Ureter (tissue), 1 donor: ENCODE measurements at places on chromosomes 3 and 15. TPM values are rescaled to one million over a fixed set of nuclear protein-coding genes. Genes with fewer than 3 reads are reported as not detected.
A peak's percentile ranks its signal among the peaks of the same experiment; 100 is the strongest.

The NLGN1 gene
- total RNA-seq, result 10.6 TPM

DNA sequence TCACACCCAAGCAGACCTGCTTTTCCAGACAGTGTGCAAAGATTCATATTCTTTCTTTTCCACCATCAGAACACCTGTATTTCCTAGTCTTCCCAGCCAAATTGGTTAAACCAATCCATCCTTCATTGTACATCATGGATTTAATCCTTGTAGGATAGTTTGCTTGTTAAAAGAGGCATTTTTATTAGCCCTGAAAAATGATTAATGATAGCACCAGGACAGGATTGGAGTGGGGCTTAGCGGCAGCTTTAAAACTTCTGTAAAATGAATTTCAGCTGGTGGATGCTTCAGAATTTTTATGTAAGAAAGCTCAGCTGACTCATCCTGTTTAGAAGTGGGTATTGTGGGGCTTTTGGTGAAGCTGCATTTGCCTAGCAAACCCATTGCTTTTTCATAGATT is 36.1 kb upstream of the ARHGEF26 start:
- DNase-seq, result no peak

The KBTBD8 gene
- 4.3 TPM for total RNA-seq

DNA sequence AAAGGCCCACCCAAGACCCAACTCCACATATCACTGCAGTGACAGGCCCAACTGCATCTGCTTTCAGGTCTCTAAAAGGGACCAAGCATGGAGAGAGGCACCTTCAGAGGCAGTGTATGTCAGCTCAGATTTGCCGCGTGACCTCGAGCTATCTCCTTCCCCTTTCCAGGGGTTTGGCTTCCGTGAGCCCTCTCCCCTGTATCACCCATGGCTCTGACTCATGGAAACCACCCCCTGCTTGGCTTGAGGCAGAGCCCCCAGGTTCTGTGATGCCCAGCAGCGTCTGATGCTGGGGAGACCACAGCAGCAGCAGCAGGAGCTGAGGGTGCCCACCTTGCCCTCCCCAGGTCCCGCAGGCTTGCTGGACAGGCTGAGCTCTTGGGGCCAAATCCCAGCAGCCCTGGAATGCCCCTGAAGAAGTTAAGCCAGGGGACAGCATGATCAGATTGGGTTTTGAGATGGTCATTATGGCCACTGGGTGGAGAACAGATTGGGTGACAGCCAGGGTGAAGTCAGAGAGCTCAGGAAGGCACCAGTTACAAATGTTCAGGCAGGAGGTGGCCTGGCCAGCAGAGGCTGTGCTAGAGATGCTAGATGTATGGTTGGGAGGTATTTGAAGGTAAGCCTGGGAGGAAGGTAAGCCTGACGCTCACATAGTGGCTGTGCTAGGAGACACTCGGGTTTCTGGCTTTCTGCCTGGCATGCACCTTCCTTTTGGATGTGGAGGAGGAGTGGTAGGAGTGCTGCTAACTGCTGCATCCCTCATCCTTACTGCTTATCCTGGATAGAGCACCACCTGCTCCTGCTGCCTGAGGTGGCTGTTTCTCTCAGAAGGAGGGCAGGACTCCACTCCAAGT is 42.9 kb downstream of the FGD5 start:
- DNase-seq, result no peak

- no peak for DNase-seq
Observed at GRCh38 chr3:50491023-50491422, 12.4 kb downstream of the CACNA2D2 start.

- DNase-seq, result no peak
Observed at GRCh38 chr15:45795440-45796069, 160.7 kb downstream of the SQOR start.

- DNase-seq, result no peak
Observed at GRCh38 chr3:30943206-30943605, 48.7 kb upstream of the GADL1 start.

GRCh38 chr3:24523988-24524727 is 29.5 kb upstream of the THRB start:
- DNase-seq, result no peak

GRCh38 chr15:95019907-95020306 is 788.5 kb downstream of the MCTP2 start:
- no peak for DNase-seq

GRCh38 chr3:142663865-142664264 is 60.0 kb upstream of the TRPC1 start:
- DNase-seq, result no peak

The SNTN gene
- total RNA-seq, result not detected

GRCh38 chr3:120344349-120344748 is 4.8 kb downstream of the LRRC58 start:
- DNase-seq, result no peak

GRCh38 chr15:90189781-90190467 is 11.2 kb upstream of the SEMA4B start:
- no peak for DNase-seq

The HGD gene
- total RNA-seq, result 0.36 TPM

DNA sequence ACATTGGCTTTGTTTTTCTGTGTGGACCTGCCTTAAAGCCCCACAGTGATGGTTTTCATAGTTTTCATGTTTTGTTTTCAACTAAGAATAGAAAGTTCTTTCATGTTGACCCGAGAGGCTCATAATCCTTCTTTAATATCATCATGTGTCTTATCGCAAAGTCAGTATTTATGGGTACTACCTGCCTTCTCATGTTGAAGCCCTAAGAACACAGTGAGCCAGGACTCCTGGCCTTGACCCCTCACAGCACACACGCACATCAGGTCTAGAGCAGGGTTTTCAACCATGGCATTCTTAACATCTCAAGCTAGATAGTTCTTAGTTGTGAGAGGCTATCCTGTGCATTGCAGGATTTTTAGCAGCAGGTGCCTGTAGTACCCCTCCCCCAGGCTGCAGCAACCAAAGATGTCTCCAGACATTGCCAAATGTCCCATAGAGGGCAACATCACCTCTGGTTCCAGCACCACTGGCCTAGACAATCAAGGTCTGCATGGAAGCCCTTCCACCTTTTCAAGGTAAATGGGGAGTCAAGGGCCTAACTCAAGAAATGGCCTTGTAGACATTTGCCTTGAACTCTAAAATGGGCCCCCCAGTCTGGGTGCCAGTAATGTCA is 118.3 kb downstream of the MTHFS start:
- no peak for DNase-seq

DNA sequence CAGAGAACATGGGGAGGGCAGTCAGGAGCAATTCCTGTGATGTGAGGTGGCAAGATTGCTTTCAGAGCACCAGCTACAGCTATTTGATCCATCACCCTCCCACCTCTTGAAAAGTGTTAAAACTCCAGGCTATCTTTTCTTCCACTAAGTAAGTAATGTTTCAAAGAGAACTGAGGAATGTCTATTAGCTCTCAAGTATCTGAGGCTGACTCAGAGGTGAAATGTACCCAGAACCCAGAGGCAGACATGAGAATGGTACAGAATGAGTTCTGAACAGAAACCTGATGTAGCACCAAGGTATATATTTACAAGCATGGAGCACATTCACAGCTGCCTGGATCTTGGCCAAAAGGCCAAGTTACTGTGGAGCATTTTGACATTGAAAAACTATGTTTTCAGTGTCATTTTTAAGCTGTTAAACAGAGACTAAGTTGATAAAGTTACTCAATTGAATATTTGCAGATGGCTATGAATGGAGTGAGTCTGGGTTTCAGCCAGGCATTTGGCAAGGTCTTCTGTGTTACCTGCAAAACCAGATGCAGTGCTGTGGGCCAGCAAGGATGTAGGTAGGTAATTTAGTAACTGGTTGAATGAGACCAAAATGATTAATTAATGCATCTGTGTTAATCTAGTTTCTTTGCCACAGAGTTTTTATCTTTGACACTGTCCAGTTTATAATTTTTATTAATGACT is 227.7 kb upstream of the CD96 start:
- no peak for DNase-seq

DNA sequence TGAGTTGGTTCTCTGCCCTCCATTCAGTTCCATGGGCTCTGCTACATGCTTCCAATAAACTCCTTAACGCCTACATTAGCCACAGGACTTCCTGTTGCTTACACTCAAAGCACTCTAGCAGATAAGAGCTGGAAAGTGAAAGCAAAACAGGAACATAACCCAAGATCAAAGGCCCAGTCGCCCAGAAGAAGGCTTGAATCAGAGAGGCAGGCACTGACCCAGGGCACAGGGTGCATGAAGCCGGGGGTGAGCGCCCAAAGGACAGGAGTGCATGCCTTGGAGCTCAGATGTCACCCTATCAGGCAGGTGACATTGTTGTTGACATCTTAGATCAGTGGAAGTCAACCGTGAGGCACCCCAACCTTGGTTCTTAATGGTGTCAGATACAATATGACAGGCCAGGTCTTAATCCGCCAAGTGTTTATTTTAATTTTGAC is 235.1 kb downstream of the UACA start:
- DNase-seq, result peak; percentile 41

The POC1A gene
- total RNA-seq, result 3.6 TPM

The PFN2 gene
- 169 TPM for total RNA-seq

The HES1 gene
- 230 TPM for total RNA-seq

GRCh38 chr15:31325595-31326155 is 960 bp upstream of the KLF13 start:
- DNase-seq, result peak; percentile 84

DNA sequence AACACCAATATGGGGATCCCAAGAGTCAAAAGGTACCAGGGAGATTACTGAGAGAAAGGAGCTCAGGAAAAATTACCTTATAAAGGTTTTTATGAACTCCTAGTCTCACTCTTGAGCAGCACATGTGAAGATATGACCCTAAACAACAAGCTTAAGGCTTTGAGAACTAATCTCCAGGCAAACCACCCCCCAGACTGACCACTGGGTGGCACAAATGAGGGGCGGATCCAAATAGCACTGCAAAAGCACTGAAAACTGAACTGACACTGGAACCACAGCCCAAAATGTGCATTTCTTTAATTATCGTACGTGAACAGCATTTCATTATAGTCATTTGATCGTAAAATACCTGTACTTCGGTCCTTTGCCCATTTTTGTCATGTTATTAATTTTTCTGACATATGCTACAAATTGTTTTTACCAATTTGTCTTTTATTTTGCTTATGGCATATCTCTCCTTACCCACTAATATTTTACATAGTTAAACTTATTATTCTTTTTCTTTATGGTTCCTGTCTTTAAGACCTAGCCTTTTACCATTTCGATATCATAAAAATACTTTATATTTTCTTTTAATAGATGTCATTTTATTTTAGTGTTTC is 31.5 kb upstream of the TFDP2 start:
- no peak for DNase-seq

GRCh38 chr3:154247806-154248415 is 76.4 kb downstream of the DHX36 start:
- DNase-seq, result no peak

GRCh38 chr3:189458528-189458927 is 172.7 kb upstream of the TP63 start:
- peak; percentile 61 for DNase-seq

GRCh38 chr3:195003006-195003892 is 267.7 kb downstream of the XXYLT1 start:
- peak; percentile 59 for DNase-seq

The SPTBN5 gene
- 11.9 TPM for total RNA-seq

The TRH gene
- total RNA-seq, result not detected

- DNase-seq, result no peak
Observed at GRCh38 chr3:48519277-48519643, 15.3 kb upstream of the SHISA5 start.

The NTRK3 gene
- 11.8 TPM for total RNA-seq

The SCAANT1 gene
- total RNA-seq, result not detected

- DNase-seq, result no peak
Observed at GRCh38 chr3:54374214-54374852, 252.0 kb downstream of the CACNA2D3 start.

DNA sequence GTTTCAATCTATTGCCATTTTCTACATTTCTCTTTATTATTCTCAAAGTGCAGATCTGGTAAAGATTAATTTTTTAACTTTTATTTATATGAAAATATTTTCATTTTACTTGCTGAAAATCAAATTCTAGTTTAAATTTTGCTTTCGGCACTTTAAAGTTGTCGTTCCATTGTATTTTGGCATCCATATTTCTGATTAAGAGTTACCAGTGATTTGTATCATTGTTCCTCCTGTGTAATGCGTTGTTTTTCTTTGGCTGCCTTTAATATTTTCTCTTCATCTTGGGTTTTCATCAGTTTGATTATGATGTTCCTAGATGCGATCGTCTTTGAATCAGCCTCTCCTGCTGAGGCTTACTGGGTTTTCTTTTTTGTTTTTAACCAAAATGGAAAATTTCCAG is 97.3 kb downstream of the SPATA16 start:
- no peak for DNase-seq

GRCh38 chr3:140085001-140085400 is 150.0 kb downstream of the CLSTN2 start:
- DNase-seq, result no peak

DNA sequence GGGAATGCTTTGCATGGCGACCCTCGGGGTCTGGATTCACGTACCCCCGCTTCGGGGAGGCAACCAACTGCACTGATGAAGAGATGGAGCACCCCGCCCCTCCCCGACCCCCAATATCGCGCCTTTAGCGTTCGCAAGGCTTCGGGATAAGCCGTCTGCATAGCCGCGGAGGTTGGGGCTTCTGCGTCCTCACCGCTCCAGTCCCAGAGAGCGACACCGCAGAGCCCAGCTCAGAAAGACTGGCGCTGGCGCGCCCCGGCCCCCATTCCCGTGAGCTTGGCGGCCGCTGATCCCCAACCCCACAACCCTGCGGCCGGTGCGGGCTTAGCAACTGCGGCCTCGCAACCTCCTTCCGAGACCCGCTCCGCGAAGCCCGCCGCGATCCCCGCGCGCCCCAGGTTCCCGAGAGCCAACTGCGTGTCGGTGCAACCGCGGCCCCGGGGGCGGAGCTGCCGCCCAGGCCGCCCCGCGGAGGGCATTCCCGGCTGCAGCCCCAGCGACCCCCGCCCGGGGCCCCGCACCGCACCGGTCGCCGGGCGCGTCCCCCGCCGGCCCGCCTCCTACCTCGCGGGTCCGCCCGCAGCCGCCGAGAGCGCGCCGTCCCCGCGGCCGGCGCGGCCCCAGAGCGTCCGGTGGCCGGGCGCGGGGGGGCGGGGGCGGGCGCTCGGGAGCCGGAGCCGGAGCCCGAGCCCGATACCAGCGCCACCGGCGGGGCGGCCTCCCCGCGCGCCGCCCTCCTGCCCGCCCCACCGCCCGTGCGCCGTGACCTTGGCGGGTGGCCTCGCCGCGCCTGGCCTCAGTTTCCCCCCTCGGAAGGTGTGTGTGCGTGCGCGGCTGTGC is 79.5 kb downstream of the IQSEC1 start:
- no peak for DNase-seq

DNA sequence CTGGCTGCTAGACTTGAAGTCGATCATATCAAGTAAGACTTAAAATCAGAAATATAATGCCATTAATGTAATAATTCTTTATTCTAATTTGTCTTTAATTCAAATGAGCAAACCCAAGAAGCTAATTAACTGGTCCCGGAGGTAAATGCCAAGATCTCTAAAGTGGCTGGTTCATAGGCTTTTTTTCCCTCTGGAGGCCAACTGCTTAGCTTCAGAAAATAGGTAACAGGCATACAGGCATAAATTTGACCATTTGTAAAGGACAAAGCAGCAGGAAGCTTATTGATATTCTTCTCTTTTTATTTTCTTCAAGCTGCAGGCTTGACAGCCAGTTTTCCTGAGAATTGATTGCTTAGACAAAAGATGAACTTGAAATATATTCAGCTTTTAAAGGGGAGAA is 158.6 kb upstream of the RAP2B start:
- DNase-seq, result no peak
